ENCODE measurements at places on chromosomes 11 and 22. TPM values are rescaled to one million over a fixed set of nuclear protein-coding genes. Genes with fewer than 3 reads are reported as not detected.

GRCh38 chr11:13047884-13048283 lies 38.8 kb downstream of the RASSF10 start:
- no peaks in the 10 kb centered on the region for H3K27me3 ChIP-seq
- DNase-seq: no peak
- H3K36me3 ChIP-seq: no peaks in the 10 kb centered on the region
- H3K27ac ChIP-seq: no peak overlapping the region
- H3K4me3 ChIP-seq: no peak overlapping the region
- H3K4me1 ChIP-seq: no peaks in the 10 kb centered on the region

- H3K4me3 ChIP-seq: no peak overlapping the region
- peak overlapping the region; percentile 57 for H3K27ac ChIP-seq
- no peaks in the 10 kb centered on the region for H3K27me3 ChIP-seq
- no peaks in the 10 kb centered on the region for H3K4me1 ChIP-seq
- H3K36me3 ChIP-seq: no peaks in the 10 kb centered on the region
Observed at GRCh38 chr11:128299132-128299726, 288.1 kb downstream of the ETS1 start.

DNA sequence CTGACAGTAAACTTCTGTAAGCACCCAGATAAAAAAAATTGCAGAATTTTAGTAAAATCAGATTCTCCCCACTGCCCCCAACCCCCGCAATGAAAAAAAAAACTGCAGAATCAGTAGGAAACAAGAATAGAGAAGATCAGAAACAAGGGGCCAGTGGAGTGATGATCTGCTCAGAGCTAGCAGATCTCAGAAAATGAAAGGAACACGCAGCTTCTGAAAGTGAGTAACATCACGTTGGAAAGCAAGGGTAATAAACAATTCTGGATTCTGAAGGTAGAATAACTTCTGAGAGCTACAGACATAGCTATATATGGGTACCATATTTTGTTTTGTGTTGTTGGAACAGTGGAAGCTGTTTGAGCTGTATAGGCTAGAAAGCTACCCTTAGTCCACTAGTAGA lies 23.2 kb downstream of the ACAT1 start:
- no peaks in the 10 kb centered on the region for H3K4me1 ChIP-seq
- no peak overlapping the region for H3K4me3 ChIP-seq
- no peak for DNase-seq

DNA sequence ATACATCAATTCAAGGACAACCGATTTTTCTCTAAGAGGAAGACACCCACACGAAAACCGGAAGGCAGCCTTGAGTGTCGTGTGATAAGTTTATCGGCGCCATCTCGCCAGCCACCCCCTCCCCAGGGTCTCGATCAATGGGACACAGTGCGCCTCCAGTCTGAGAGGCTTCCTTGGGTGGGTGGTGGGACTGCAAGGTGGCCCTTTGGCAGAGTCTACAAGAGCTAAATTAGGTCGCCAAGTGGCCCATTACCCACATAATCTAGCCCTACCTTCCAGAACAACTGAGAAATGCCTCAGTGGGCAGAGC lies 64.0 kb downstream of the CD6 start:
- no peak for DNase-seq
- no peak overlapping the region for H3K4me3 ChIP-seq
- no peaks in the 10 kb centered on the region for H3K4me1 ChIP-seq
- no peaks in the 10 kb centered on the region for H3K36me3 ChIP-seq

GRCh38 chr22:30673136-30673535 lies 5.5 kb upstream of the DUSP18 start:
- no peak overlapping the region for H3K4me3 ChIP-seq
- no peak overlapping the region for H3K27ac ChIP-seq
- H3K27me3 ChIP-seq: no peaks in the 10 kb centered on the region
- no peak for DNase-seq
- H3K4me1 ChIP-seq: no peaks in the 10 kb centered on the region

DNA sequence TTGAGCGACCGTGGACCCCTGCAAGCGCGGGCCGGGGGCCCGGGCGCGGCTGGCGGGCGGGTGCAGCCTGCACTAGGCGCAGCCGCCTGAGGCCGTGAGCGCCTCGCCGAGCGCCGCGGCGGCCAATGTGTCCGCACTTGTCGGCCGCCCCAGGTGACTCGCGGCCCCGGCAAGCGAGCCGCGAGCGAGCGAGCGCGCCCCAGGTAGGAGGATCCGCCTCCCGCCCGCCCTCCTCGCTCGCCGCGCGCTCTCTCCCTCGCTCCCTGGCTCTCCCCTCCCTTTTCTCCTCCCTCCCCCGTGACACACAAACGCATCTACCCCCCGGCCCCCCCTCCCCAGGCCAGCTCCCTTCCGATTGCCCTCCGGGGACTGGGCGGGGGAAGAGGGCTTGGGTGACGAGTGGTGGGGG lies at the start of gene WNT7B:
Gene WNT7B (minus strand): TSS at position 160 of the 409 bp plus-strand sequence. CDS start 408 bp downstream, outside the sequence.
- no peak within 1 kb of the TSS for H3K27ac ChIP-seq
- H3K36me3 ChIP-seq: no peaks in the 10 kb centered on the region
- peaks cover 3% of the 10 kb centered on the region for H3K4me1 ChIP-seq
- DNase-seq: no peak

- H3K4me3 ChIP-seq: no peak overlapping the region
- H3K4me1 ChIP-seq: no peaks in the 10 kb centered on the region
- H3K27ac ChIP-seq: no peak overlapping the region
- peak; percentile 34 for DNase-seq
- H3K27me3 ChIP-seq: no peaks in the 10 kb centered on the region
Observed at GRCh38 chr11:2768471-2769408, 68.9 kb upstream of the KCNQ1OT1 start.

DNA sequence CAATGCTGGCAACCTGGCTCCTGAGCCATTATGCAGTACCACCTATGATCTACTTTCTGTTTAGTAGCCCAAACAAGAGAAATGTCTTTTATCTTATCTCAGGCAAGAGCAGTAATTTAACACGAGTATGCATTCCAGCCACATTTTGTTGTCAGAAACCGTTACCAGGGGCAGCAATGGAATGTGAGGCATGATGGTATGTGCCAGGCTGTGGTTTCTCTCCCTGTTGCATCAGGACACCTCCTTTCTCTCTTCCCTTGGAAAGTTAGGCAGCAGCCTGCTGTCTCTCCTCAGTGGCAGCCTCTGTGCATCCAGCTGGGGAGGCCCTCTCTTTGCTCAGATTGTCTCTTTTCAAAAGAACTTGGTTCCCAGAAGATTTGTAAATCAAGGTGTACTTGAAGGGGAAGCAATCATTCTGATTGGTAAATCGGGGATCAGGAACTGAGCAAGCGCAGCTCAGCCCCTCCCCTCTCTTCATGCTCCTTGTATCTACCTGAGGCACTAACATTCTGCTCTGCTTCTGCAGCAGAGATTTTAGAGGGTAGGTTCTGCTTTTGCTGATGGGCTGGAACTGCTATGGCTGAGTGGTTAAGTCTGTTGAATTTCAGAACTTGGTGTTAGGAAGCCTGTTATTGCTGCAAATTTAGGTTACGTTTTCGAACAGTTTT lies 229.2 kb downstream of the ADAMTS15 start:
- H3K36me3 ChIP-seq: no peaks in the 10 kb centered on the region
- no peak for DNase-seq
- H3K27ac ChIP-seq: peak overlapping the region; percentile 86
- peaks cover 43% of the 10 kb centered on the region for H3K4me1 ChIP-seq
- H3K4me3 ChIP-seq: no peak overlapping the region

DNA sequence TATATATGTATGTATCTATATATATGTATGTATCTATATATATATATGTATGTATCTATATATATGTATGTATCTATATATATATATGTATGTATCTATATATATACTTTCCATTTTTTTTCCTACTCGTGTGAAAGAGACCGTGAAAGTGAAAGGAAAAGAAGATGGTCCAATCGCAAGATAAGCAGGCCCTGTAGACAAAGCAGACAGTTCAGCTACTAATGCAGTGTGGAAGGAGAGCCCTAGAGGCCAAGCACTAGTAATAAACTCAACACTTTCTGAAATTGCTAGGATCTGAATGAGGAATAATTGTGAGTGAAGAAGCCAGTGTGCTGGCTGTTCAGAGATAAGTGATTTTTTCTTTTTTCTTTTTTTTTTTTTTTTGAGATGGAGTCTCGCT lies 47.2 kb downstream of the MCHR1 start:
- no peaks in the 10 kb centered on the region for H3K36me3 ChIP-seq
- H3K4me3 ChIP-seq: no peak overlapping the region
- H3K27me3 ChIP-seq: no peaks in the 10 kb centered on the region

DNA sequence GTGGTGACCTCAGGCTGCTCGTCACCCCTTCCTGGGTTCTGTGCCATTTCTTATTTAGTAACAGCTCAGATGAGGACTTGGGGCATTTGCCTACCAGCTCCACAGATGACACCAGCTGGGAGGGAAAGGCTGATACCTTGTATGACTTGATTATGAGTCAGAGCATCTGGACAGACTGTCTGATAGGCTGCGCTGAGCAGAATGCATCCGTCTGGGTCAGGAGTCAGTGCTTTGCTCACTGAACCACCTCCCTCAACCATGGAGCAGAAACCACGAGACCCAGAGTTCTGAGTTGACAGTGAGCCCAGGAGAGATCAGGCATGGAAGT lies 6.8 kb downstream of the ST14 start:
- no peak overlapping the region for H3K27ac ChIP-seq
- no peak for DNase-seq
- H3K36me3 ChIP-seq: no peaks in the 10 kb centered on the region
- no peaks in the 10 kb centered on the region for H3K4me1 ChIP-seq
- H3K4me3 ChIP-seq: no peak overlapping the region
- no peaks in the 10 kb centered on the region for H3K27me3 ChIP-seq

C11orf97 gene
- total RNA-seq: not detected

CLDN5 gene
- 16.7 TPM for total RNA-seq

GRCh38 chr11:44952082-44952481 lies 1.4 kb upstream of the TP53I11 start:
- no peaks in the 10 kb centered on the region for H3K4me1 ChIP-seq
- H3K36me3 ChIP-seq: no peaks in the 10 kb centered on the region
- no peak overlapping the region for H3K4me3 ChIP-seq
- no peaks in the 10 kb centered on the region for H3K27me3 ChIP-seq
- DNase-seq: no peak

SMDT1 gene
- total RNA-seq: 11.9 TPM

GRCh38 chr11:64150481-64151239 lies 15.3 kb downstream of the MACROD1 start:
- DNase-seq: no peak
- H3K27ac ChIP-seq: peak overlapping the region; percentile 69
- H3K4me3 ChIP-seq: no peak overlapping the region
- H3K4me1 ChIP-seq: peaks cover 35% of the 10 kb centered on the region
- H3K36me3 ChIP-seq: no peaks in the 10 kb centered on the region

GRCh38 chr22:35703861-35704584 lies 13.6 kb upstream of the APOL5 start:
- no peak overlapping the region for H3K4me3 ChIP-seq
- no peaks in the 10 kb centered on the region for H3K4me1 ChIP-seq
- no peaks in the 10 kb centered on the region for H3K27me3 ChIP-seq
- no peaks in the 10 kb centered on the region for H3K36me3 ChIP-seq
- H3K27ac ChIP-seq: no peak overlapping the region

DNA sequence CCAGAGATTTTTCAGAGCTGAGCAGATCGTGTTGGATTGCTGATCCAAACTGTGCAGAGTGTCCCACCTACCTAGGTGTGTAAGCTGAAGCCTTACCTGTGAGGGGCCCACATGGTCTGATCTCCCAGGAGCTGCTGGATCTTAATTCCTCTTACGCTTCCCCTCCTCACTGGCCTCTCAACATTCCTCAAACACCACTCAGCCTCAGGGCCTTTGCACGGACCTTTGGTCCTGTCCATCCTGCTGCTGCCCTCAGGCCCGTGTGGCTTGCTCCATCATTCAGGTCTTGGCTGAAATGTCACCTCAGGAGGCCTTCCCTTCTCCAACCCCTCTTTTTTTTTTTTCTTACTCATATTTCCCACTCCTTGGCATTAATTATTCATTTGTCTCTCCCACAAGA lies 21.1 kb upstream of the RAB1B start:
- no peaks in the 10 kb centered on the region for H3K27me3 ChIP-seq
- peaks cover 21% of the 10 kb centered on the region for H3K36me3 ChIP-seq
- DNase-seq: no peak

- no peaks in the 10 kb centered on the region for H3K27me3 ChIP-seq
- no peaks in the 10 kb centered on the region for H3K36me3 ChIP-seq
- no peaks in the 10 kb centered on the region for H3K4me1 ChIP-seq
- DNase-seq: no peak
- no peak overlapping the region for H3K27ac ChIP-seq
Observed at GRCh38 chr22:24498824-24499223, 3.7 kb downstream of the UPB1 start.

P4HA3 gene
- not detected for total RNA-seq

IFITM10 gene
- 0.47 TPM for total RNA-seq

MMP13 gene
- total RNA-seq: not detected

GRCh38 chr22:44452531-44453420 lies 45.3 kb downstream of the RTL6 start:
- no peak overlapping the region for H3K27ac ChIP-seq
- H3K36me3 ChIP-seq: no peaks in the 10 kb centered on the region
- no peak overlapping the region for H3K4me3 ChIP-seq
- no peaks in the 10 kb centered on the region for H3K27me3 ChIP-seq
- no peaks in the 10 kb centered on the region for H3K4me1 ChIP-seq

TMEM45B gene
- not detected for total RNA-seq

DNA sequence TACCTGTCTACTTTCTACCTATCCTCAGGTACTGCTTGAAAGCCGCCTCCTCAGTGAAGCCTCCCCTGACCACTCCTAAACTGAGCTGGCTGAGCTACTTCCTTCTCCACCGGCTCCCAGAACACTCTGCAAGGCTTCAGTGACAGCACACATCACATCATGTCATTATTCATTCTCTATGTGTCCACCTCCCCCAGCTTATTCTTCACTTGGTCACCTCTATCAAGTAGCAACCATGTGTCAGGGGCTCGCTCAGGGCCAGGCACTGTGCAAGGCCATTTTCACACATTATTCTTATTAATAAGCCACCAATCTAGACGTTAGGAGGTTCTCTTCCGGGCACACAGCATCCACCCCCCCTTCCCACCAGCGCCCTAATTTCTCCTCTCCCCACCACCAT lies 3.7 kb upstream of the ELFN2 start:
- H3K36me3 ChIP-seq: no peaks in the 10 kb centered on the region
- no peaks in the 10 kb centered on the region for H3K4me1 ChIP-seq
- no peak for DNase-seq
- no peak overlapping the region for H3K4me3 ChIP-seq
- peaks cover 30% of the 10 kb centered on the region for H3K27me3 ChIP-seq

DNA sequence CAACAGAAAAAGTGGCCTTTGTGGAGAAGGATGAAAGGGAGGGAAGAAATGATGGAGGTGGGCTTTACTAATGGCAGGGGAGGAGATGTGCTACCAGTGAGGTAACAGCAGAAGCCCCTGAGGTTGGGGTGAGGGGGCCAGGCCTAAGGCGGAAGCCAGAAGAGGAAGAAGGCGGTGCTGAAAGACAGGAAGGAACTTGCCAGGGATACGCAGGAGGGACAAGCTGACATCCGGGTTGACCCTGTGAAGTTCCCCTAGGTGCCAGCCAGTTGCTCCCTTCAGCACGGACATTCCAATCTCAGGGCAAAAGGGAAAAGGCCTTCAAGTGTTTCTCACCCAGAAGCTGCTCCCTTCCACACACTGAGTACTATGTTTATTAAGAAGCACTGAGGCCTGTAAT lies 2.3 kb upstream of the TIRAP start:
- peaks cover 16% of the 10 kb centered on the region for H3K36me3 ChIP-seq
- H3K27ac ChIP-seq: no peak overlapping the region
- DNase-seq: no peak
- H3K4me1 ChIP-seq: peaks cover 25% of the 10 kb centered on the region

Measured in right atrium auricular region (tissue), 2 donors.